ENCODE measurements at places on chromosomes 1 and 21.
A peak's percentile ranks its signal among the peaks of the same experiment; 100 is the strongest.

DNA sequence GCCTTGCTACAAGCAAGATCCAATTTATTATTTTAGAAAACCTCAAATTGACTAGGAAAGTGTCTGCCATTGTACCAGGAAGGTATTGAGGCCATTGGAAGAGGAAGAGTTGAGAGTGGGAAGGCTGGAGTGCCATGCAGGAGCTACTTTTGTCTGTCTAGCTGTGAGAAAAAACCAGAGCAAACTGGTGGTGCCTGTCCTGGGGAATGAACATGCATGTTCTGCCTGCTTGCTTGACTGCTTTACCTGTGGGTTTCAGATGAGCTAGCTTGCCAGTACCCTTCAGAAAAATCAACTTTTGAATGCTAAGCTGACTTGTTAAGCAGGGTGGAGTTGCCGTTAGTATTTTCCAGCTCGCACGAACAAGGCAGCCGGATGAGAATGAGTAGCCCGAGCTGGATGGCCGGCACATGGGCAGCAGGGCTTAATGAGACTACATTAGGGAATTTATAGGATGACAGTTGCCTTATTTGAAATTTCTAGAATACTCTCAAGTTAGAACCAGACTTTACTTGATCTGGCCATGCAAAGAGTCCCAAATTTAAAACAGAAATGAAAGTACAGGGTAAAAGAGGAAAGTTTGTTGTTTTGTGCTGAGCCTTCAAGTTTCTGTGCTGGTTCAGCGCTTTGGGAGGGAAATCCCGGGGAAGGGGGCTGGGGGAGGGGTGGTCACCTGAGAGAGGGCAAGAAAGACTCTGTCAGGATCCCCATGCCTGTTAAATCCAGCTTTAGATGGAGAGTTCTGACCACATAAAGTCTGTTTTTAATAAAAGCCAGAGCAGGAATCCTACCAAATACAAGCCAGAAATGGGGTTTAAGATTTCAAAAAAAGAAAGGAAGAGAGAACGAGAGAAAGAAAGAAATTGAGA is 29.6 kb upstream of the C1orf105 start:
- DNase-seq: peak; percentile 44

- DNase-seq: peak; percentile 71
Measured at GRCh38 chr21:44299085-44299457, 782 bp upstream of the PFKL start.

- DNase-seq: no peak
Measured at GRCh38 chr1:10787286-10787685, 9.2 kb downstream of the CASZ1 start.

DNA sequence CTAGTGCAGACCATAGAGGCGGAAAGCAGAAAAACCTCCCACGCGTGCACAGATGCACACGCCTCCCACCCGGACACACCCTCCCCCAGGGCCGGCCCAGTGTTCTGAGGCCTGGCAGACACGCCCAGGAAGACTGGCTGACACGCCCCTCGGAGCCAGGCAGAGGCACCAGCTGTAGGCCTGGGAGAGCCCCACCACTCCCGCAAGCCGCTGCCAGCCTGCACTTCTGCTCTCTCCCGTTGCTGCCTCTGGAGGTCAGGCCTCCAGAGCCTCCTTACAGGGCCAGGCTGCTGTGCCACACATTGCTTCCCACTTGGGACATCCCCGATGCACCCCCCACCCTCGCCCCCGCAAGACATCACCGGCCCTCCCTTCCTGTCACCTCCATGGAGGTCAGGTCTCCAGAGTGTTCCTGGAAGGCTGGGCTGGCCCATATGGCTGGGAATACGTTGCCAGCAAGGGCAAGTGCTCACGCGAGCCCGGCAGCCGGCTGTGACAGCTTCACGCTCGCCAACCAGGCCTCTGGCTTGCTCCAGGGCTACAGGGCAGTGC is 40.4 kb downstream of the CASZ1 start:
- DNase-seq: peak; percentile 62

GRCh38 chr1:41380195-41380594 is 19.0 kb downstream of the FOXO6 start:
- DNase-seq: no peak

DNA sequence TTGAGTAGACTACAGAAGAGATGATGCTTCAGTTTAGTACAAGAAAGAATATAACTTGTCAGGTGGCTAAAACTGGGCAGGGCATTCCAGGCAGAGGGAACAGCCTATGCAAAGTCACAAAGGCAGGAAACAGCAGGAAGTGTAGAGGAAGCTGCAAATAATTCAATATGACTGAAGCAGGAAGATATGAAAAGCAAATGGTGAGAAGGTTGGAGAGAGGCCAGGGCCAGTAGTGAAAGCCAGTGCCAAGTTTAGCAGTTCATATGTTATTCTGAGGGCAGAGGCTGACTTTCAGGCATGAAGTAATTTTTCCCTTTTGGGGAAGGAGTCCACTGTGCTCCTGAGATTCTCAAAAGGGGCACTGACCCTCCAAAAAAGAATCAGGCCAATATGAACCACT is 8.0 kb upstream of the YBX1 start:
- no peak for DNase-seq

DNA sequence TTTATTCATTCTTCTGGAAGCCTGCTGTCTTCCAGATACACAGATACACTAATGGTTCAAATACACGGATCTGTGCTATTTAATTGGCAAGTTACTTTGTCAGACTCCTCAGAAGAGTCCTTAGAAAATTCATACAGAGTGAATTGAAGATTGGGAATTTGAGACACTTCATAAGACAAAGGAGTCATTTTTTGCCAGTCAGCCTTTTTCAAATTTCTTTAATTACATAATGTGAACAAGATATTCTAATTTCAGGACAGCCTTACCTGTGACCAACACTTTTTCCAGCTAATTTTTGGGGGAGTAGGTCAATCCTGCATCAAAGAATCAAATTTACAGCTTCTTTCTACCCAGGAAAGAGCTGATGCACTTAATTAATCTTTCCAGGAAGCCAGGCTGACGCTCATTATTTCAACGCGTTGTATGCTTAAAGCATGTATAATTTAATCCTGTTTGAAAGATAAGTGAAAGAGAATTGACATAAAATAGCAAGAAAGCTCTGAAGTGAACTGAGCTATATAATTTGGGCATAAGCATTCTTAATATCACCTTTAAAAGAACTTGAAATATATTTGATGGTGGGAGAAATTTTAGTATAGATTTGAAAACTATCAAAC is 12.8 kb upstream of the NRIP1 start:
- no peak for DNase-seq

DNA sequence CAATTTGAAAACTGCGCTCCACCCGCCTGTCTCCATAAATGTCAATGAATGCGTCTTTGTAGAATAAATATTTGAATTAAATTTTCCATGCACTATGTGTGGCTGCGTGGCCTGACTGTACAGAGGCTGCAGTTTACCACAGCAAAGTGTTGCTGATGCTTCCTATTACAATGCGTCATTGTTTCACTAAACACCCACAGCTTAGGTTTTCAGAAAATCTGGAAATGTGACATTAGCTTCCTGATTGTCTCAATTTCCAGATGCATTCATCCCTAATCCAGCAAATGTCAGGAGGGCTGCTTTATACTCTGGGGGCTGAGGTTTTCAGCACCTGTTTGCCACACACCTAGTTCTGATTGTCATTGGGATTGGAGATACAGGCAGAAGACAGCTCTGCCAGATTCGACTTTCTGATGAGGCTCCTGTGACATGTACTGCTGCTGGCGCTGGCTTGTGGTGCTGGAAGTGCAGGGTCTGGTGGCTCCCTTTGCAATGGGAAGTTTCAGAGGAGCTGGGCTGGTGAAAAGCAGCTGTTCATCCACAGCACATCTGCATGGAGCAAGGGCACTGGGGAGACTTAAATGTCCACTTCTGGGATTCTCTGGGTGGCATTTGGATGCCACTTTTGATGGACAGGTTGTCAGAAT is 40.0 kb downstream of the URB2 start:
- no peak for DNase-seq

- DNase-seq: peak; percentile 47
Measured at GRCh38 chr1:167447521-167448136, 70.7 kb downstream of the CD247 start.

GRCh38 chr1:226085675-226086285 is 23.3 kb downstream of the H3-3A start:
- DNase-seq: no peak

DNA sequence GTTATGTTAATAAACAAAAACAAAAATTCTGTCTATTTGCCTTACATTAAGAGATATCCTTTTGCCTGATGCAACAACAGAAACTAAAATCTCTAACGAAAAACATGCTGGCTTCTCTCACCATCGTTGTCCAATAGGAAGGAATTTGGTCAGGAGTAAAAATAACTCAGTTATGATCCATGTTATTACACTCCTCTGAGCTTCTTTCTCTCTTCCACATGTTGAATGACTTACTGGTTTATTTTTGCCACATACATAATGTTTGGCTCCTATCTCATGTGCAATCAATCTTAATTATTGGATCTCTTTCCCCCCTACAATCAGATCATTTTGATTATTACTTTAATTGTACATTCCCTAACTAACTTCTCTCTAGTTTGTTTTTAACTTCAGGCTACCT is 688.4 kb downstream of the USP25 start:
- no peak for DNase-seq

DNA sequence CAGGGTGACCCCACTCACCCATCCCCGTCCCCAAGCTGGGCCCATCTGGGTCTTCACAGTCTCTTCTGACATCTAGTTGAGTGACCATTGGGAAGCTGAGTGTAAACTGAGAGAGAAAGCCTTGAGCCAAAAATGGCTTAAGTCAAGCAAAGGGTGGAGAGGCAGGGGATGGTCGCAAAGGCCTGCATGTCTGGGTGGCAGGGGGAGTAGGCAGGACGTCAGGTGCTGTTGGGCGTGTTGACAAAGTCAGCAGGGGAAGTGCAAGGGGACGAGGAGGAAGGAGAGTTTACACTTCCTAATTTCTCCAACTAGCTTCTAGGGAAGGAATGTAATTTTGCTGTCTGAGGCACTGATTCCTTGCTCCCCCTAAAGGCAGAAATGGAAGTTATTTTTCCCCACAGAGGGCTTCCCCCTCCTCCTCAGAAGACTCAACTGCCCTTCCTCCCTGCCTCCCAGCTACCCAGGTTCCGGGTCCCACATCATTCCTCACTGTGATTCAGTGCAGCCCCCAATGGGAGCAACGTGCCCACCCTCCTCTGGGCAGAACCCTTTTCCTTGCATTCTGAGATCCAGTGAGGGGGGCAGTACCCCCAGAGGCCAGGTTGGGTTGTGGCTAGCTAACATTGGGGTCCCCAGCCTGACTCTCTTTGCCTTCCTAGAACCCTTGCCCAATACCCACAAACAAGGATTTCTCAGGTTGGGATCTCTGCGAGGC is 1.2 kb upstream of the ADORA1 start:
- DNase-seq: no peak

GRCh38 chr21:37087188-37087587 is 14.1 kb downstream of the TTC3 start:
- DNase-seq: no peak

GRCh38 chr1:98920441-98921110 is 84.1 kb downstream of the PLPPR5 start:
- DNase-seq: no peak

GRCh38 chr1:76336931-76337371 is 262.4 kb downstream of the ST6GALNAC3 start:
- DNase-seq: no peak

GRCh38 chr21:31658053-31658452 is 1.4 kb upstream of the SOD1 start:
- no peak for DNase-seq

GRCh38 chr1:3242408-3243260 is 173.6 kb downstream of the PRDM16 start:
- no peak for DNase-seq

GRCh38 chr1:161706482-161707347 is at the start of gene FCRLA:
TSS of gene FCRLA (plus strand) at chr1:161707229. CDS start at chr1:161707265, 36 bp downstream.
- DNase-seq: peak; percentile 60

- DNase-seq: no peak
Measured at GRCh38 chr1:22387919-22388580, 63.6 kb upstream of the ZBTB40 start.

GRCh38 chr1:56525489-56526041 is 53.8 kb downstream of the PLPP3 start:
- peak; percentile 18 for DNase-seq

DNA sequence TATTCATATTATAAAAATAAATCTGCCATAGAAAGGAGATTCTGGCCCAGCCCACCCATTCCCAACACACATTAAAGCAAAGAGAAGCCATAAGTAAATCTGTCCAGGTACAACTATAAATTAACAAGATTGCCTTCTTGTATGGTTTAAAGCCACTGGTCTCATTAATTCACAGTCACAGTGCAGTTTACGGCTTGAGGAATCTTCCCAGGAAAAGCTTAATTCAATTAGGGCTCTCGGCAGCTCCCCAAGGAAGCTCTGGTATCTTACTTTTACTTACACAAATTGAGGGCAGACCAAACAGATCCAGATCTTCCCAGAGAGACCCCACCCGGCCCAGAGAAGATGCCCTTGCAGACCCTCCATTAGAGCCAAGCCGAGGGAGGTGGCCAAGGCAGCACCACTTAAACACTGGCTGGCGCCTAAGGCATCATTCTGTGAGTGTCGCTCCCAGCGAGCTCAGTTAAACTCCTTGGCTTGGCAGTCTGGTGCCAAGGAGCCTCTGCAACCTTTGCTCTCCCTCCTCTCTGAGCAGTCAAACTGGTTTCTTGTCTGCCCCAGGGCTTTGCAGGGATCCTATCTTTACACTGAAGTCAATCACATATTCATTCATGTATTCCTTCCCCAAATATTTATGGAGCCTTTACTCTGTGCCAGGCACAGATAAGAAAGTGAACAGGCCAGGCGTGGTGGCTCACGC is 10.7 kb downstream of the SLC9A1 start:
- no peak for DNase-seq

DNA sequence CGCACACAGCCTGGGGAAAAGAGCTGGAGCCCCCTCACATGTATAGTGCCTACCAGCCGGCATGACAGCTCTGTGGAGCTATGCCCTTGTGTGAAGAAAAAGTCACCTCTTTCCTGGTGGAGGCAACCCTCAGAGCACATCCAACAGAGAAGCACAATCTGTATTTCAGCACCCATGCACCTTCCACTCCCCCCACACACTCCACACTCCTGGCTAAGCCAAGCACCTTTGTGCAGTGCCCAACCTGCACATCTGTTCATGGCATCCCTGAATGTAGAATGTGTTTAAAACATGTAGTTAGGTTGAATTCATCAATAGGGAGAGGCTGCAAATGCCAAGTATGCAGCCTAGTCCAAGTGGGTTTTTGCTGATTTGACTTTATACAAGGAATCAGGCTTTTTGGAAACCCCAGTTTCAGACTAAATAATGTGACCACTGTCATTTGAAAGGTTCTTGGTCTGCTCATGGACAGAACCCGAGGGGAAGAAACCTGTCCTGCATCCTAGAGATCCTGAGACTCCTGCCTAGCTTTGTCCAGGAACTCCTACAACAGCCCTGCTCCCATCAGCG is 197.1 kb downstream of the TOMM20 start:
- DNase-seq: no peak

DNA sequence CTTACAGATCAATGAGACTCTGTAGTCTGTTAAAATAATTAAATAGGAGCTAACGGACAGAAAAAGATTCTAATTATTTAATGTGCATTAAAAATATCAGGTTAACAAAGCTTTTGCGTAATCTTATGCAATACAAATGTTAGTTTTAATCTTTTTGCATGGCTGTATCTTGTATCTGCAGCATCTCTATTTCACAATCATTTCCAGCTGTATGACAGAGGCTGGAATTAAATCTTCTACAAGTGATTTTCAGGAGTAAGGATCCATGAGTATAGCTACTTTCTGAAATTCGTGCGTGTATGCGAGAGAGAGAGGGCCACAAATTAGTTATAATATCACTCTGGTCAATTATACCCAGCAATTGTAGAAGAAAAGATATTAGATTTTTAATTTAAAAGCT is 1446.8 kb downstream of the NCAM2 start:
- no peak for DNase-seq

All from GM13976 (cell line).